HTR-8/SVneo (cell line): ENCODE measurements at places on chromosomes 5 and 9.

- DNase-seq = no peak
Observed at GRCh38 chr9:12851341-12852090, 76.7 kb downstream of the LURAP1L start.

DNA sequence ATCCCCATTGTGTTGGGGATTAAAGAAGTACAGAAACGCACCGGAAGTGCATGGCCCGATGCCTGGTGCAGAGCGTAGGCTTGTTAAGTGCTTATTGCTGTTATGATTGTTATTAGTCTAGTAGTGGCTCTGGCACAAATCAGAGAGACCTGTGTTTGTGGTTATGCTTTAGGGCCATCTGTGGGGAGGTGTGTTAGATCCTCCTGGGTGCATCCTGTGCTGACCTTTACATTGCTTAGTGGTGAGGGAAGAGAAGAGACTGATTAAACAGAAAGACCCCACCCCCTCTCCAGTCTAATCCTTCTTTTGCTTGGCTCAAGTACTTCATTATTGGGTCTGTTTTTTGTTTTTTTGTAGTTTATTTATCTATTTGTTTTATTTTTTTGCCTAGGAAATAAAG, 112.7 kb upstream of the SPRY4 start:
- no peak for DNase-seq

DNA sequence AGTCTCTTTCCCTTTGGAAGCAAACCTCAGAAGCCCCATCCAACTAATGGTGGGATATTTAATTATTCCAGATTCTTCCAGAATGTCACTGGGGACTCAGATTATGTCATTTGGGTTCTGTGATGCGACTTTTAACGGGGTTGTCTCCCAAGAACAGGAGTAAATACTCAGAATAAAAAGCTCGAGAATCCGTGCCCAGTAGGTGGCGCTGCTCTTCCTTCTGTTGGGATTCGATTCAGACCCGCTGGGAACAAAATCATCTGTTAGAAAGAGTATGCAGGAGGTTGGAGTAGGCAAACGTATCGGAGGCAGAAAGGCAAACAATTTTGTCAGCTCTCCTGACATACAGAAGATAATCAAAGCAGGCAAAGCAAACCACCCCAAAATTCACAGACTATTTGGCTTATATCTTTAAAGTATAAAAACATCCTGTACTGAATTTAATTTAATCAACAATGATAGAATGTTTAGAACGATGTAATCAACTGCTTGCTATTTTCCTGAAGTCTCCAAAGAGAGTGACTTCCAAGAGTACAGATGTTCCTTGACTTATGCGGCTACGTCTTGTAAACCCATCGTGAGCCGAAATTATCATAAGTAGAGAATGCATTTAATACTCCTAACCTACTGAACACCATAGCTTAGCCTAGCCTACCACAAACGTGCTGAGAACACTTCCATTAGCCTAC, 169.8 kb upstream of the RAI14 start:
- peak; percentile 90 for DNase-seq

DNA sequence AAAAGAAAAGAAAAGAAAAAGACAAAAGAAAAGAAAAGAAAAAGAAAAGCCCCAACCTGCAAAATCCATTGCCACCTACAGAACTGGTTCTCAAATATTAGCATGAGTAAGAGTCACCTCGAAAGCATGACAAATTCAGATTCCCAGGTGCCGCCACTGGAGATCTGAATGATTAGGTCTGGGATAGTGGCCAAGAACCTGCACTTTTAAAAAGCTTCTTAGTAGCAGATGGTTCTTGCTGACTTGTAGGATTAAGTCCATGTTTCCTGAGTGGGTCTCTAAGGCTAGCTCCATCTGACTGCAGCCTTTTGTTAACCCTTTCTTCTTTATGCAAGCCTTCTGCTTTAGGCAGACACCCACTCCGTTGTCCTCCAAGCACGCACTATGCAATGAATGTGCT, 178.5 kb upstream of the CDH18 start:
- DNase-seq = no peak

DNA sequence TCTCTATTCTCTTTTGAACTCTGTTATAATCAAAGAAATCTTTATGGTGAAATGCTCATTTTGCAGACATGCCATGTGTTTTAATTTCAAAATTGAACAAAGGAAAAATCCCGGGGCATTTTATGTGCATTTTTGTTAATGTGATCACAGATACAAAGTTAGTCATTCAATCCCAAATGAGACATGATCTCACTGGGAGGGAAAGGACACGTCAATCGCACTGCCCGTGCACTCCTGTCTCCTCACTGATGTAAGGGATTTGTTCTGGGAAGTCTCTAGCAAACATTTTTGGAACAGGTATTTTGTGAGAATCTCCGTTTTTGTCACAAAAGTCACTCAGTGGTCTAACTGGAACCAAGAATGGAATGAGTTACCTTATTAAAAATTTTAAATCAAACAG, 97.9 kb upstream of the RANBP6 start:
- no peak for DNase-seq

DNA sequence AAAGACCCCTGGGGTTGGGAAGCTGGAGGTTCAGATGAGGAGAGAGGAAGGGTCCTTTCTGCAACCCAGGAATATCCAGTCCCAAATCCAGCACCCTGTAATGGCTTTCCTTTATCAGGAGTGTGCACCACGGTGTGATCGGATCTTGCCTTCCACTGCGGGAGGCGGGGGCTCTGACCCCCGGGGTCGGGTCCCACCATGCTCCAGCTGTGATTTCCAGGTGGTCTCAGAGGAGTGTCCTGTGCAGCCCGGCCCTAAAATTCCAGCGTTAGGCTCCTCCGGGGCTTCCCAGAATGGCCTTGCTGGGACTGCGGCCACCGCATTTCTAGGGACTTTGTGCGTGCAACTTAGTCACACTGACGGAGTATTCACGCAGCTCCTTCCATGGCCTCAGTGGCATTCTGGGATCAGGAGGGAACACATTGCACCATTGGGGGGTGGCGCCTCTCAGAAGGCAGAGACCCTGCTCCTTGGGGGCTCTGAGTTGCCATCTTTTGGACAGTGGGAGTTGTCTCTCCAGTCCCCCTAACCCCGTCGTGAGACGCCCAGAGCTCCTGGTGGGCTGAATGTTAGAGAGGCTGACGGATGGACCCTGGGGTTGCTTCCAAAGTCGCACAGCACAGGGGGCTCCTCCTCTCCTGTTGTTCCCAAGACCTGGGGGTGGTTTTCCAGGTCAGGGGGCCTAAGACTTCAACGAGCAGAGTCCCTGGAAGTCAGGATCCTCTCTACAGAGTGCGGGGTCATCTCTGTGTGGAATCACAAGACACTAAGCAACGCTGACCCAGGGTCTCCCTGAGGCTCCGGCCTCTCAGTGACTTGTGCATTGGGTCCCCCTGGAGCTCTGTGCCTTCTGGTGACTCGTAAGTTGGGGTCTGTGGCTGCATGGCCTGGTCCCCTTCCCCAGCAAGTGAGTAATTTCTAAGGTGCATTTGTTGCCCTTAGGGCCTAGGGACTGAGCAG, 42.7 kb upstream of the IRX4 start:
- DNase-seq = no peak

- DNase-seq = no peak
Observed at GRCh38 chr5:143409926-143410325, 6.4 kb upstream of the NR3C1 start.

GRCh38 chr9:76425677-76426453, 31.6 kb upstream of the RFK start:
- DNase-seq = no peak

GRCh38 chr5:111201705-111202104, 22.5 kb upstream of the CAMK4 start:
- DNase-seq = no peak

DNA sequence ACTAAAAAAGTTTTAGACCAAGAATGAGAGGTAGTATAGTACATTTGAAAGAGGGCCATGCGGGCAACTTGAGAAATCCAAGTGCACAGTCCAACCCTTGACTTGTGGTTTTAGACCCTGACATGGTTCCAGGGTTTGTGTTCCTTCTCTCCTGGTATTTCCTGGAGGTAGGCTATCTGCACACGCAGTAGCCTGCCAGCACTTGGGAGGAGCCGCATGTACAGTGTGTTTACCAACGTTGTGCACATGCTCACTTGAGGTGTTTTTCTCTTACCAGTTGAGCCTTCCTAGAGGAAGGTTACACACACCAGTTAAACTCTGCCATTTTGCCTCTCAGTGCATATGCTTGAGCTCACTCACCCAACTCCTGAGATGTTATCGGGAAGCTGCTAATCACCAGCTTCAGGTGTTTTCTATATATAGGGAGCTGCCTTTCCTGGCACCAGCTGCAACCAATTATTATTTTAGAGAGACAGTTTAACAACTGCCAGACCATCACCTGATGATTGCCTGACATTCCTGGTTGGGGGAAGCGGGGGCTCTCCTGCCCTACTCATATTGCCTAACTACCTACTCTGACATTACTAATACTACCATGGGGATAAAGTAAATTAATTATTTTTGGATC, 593.4 kb upstream of the TUSC1 start:
- no peak for DNase-seq

DNA sequence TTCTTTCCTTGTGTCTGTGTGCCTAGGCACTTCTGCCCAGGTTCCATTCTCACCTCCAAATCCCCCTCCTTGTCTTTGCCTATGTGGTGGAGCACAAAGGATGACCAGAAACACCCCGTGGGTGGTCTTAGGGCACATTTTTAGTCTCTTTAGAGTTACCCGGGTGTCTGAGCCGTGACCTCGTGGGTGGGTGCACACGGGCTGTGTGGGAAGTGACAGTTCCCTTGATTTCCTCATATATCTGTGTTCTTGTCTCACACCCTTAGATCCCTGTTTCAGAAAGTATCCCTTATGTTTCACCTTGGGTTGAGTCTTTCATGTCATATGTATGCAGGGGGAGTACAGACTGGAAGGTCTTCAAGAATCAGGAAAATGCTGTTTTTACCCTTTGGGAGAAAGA, 13.4 kb upstream of the SMIM32 start:
- DNase-seq = no peak

GRCh38 chr5:67235399-67236110, 39.0 kb upstream of the CD180 start:
- no peak for DNase-seq

- peak; percentile 14 for DNase-seq
Observed at GRCh38 chr5:149212198-149212951, 59.3 kb upstream of the AFAP1L1 start.

- DNase-seq = no peak
Observed at GRCh38 chr9:109139851-109140250, 20.1 kb upstream of the TMEM245 start.

GRCh38 chr5:177425196-177425800, 1.2 kb upstream of the GRK6 start:
- DNase-seq = no peak

GRCh38 chr5:35938568-35939227, at the start of gene CAPSL:
Gene CAPSL (minus strand): TSS chr5:35938622. CDS start chr5:35921120, 17,502 bp downstream.
- peak; percentile 65 for DNase-seq

- DNase-seq = no peak
Observed at GRCh38 chr9:107280543-107280942, 2.5 kb upstream of the RAD23B start.

- no peak for DNase-seq
Observed at GRCh38 chr5:23755906-23756305, 248.5 kb downstream of the PRDM9 start.

DNA sequence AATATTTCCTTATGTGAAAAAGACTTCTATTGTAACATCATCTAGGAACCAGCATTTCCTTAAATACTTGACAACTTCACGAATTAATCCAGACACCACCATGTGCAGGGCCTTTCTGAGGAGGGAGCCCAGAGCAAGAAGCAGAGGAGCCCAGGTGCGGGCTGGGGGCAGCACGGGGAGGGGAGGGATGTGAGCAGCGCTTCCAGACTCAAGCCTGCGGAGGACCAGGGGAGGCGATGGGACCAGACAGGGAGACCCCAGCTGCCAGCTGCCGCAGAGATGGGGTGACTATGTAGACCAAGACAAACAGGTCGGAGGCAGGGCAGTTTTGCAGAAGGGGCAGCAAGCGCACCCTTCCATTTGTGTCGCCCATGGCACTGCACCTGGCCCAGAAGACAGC, 596.1 kb downstream of the IRX1 start:
- no peak for DNase-seq

DNA sequence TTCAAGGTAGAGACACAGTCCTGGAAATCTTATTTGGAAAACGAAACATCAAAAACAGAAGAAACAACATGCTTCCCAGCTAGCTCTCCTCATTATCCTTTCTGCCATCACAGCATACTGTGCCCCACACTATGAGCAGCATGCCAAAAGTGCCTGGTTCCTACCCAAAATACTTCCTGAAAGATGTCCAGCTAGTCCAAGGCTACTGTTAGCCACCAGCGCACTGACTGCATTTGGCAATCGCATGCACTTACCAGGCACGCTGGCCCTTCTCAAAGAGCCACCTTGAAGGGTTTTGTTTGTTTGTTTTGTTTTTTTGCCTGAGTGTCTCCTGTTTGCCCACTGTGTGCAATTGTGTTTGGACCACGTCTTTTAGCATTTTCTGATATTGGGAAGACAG, 6.8 kb downstream of the HSPB3 start:
- no peak for DNase-seq

DNA sequence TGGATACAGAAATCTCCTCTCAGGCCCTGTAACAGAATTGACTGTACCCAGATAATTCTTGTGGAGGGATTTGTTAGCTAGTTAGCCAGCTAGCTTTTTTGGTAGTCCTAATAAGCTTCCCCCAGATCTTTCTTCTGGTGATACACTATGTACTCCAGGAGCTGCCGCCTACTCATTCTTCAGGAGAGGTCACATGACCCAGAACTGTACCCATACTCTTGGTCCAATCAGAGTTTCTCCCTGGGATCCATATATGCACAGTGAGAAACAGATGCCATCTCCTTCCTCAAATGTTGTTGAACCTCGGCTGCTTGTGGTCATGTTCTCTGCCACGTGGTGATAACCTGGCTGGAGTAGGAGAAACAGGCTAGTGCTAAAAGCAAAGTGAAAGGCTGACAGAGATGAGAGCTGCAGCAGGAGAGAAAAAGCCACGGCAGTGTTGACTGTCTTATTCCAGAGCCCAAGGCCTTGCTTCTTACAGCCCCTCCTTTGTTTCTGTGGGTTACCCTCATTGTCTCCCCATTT, 123.0 kb upstream of the RFX3 start:
- no peak for DNase-seq

- no peak for DNase-seq
Observed at GRCh38 chr9:6619909-6620308, 25.6 kb downstream of the GLDC start.

DNA sequence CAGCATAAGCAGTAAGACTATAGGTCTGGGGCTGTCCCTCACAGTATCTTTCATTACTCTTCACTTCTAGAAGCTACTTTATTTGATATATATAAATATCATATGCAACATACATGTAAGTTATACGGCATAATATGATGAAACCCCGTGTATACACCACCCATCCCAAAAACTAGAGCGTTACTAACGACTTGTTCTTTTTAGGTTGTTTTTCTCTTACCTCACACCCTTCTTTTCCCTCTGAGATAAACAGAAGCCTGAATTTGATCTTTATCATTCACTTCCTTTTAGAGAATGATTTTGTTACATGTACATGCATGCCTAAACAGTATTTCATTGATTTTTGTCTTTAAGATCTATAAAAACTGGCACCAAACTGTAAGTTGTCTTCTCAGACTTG, 3.7 kb downstream of the TRMO start:
- no peak for DNase-seq

GRCh38 chr9:124286292-124286931, 28.7 kb downstream of the NEK6 start:
- peak; percentile 81 for DNase-seq
